ENCODE measurements at places on chromosomes 7 and 10.

DNA sequence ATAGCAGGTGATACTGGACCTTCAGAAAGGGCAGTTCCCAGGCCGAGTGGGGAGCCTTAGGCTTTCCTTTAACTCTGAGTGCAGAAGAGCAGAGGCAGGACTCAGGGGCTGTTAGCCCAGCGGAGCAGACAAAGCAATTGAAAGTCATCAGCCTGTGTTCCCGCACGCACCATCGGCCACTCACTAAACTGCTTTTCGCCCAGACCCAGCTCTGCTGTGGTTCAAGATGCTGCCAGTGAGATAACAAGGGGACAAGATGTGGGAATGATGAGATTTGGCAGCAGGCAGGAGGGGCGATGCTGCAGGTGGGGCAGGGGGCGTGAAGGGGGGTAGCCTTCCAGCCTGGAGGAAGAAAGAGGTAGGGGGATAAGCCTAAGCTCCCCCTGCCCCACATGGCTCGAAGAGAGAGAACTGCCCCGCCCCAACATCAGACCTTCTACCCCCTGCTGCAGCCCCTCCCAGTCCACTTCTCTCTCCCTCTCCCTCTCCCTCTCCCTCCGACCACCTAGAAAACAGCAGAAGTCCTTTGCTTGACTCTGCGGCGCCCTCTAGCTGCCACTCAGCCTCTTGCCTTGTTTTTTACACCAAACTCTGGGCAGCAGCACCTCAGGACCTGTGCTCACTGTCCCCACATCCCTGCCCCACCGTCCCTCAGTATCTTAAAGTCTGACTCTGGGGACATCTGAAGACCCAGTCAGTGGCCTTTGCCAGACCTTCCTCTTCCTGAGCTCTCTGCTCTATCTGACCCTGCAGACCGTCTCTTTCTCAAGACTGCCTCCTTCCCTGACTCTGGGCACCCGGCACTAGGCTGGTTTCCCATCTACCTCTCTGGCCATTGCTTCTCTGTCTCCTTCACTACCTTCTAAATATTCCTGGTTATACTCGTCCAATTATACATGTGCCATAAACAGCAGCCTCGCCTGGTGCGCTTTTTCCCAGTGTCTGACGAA is 110.5 kb downstream of the C10orf105 start:
- peak; percentile 68 for DNase-seq

DNA sequence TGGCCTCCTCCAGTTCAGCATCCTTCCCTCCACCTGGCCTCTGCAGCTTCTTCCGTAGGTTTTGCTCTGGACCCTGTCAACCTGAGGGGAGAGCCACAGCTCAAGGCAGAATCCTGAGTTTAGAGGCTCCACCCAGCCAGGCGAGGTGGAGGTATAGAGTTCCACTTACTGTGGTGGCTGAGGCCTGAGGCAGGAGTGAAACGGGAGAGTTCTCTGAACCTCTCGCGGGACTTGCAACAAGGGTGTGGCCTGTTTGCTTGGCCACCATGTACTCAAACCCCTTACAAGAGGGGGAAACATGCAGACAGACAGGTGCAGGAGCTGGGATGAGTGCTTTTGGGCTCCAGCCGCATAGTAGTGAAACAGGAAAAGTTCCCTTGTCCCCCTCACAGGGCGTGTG is 154.0 kb upstream of the C7orf33 start:
- no peak for DNase-seq

DNA sequence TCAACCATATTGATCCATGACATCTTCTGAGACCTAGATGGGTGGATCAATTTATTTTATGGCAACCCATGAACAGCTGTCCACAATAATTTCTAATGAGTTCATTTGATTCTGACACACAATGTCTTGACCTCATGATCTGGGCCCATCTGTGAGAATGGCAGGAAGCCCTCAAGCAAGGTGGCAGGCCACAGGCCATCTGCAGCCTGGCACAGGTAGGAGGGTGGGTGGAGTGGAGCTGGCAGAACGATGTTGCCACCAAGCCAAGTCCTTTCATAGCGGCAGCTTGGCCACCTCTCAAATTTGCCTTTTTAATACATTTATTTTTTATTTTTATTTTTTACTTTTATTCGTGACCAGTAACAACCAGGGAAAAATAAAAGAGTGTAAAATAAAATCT is 1181.6 kb upstream of the SORCS1 start:
- DNase-seq = no peak

GRCh38 chr7:20310301-20310700 is 20.4 kb upstream of the ITGB8 start:
- DNase-seq = no peak

GRCh38 chr10:9875353-9875752 is 1142.3 kb upstream of the CELF2 start:
- DNase-seq = no peak

- DNase-seq = no peak
Measured at GRCh38 chr7:143980746-143981510, 19.2 kb upstream of the OR6B1 start.

- peak; percentile 75 for DNase-seq
Measured at GRCh38 chr10:101655570-101655969, 39.4 kb downstream of the FBXW4 start.

GRCh38 chr10:21069278-21069677 is 172.2 kb upstream of the NEBL start:
- no peak for DNase-seq

- no peak for DNase-seq
Measured at GRCh38 chr10:58019863-58020537, 247.7 kb downstream of the IPMK start.

- no peak for DNase-seq
Measured at GRCh38 chr10:13396369-13396768, 48.3 kb upstream of the SEPHS1 start.

GRCh38 chr7:85010306-85010705 is 176.6 kb downstream of the SEMA3D start:
- no peak for DNase-seq

- DNase-seq = no peak
Measured at GRCh38 chr7:101617451-101618206, 11.5 kb downstream of the MYL10 start.

DNA sequence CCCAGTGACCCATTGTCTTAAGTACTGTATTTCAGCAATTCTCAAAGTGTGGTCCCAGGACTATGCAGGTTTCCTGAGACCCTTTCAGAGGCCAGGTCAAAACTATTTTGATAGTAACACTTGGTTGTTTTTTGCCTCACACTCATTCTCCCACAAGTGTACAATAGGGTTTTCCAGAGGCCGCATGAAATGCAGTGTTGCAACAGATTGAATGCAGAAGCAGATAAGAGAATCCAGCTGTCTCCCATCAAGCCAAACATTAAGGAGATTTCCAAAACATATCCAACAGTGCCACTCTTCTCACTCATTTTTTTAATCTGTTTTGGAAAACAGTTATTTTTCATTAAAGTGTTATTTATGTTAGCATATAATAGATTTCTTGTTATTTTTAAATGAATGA is 20.0 kb downstream of the VKORC1L1 start:
- DNase-seq = no peak

DNA sequence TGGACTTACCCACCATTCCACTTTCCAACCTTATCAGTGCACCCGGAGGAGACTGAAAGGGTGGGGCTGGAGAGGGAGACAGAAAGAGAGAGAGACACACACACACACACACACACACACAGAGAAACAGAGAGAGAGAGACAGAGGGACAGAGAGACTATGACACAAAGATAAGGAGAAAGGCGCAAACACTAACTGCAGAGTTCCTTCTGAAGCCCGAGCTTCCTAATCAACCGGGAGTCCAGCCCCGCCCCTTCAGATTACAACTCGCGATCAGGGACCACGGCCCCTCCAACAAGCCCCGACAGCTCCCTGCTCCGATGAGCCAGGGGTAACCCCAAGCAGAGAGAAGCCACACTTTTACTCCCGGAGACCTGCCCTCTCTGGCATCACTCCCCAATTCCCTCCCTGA is 499 bp downstream of the GAL3ST4 start:
- peak; percentile 20 for DNase-seq

GRCh38 chr7:146889806-146890555 is 773.4 kb downstream of the CNTNAP2 start:
- DNase-seq = no peak

DNA sequence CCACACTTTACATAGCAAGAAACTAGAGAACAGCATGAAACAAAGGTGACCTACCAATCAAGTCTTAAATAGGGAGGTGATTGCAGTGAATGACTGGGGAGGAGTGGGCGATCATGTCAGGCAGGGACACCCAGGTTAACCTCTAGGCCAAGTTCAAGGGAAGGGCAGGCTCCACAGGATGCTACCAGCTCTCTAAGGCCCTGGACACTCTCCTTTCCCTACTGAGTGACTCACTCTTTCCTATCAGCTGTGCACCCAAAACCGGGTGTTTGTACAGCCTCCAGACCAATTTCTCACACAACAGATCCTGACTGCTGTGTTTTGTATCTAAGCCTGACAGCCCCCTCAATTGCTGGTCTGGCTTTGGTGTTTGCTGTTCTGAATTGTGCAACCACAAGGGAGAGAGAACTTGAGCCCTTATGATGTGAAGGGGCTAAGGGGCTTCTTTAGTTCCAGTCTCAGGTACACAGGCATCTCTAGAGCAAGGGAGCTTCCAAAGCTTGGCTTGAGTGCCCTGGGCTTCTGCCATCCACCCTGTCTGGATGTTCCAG is 107.8 kb downstream of the TBXAS1 start:
- DNase-seq = peak; percentile 76

DNA sequence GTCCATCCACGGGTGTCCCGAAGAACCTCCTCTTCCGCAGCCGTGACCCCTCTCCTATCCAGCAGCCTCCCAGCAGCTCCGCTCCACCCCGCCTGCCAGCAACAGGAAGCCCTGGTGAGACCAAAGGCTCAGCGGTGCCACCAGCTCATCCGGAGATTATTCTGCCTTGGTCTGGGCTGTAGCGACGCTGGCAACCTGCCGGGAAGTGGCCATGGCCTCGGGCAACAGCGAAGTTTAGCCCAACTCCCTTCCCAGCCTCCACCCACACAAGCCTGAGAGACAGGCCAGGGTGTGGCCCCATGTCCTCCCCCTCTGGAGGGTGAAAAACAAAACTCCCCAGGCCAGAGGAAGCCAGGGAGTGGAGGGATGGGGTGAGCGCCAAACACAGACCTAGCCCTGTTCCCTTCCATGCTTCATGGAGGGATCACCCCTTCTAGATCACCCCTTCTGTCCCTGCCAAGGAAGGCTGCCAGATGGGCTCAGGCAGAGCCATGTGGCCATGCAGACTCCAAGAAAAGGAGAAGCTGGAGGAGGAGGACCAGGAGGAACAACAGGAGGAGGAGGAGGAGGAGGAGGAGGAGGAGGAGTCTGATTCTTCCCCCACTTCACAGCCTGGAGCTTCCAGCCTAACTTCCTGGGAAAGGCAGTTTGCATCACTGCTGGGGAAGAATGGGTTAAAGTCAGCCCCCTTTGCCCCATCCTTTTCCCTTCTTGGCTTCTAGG is 918 bp downstream of the CALHM2 start:
- DNase-seq = peak; percentile 85

DNA sequence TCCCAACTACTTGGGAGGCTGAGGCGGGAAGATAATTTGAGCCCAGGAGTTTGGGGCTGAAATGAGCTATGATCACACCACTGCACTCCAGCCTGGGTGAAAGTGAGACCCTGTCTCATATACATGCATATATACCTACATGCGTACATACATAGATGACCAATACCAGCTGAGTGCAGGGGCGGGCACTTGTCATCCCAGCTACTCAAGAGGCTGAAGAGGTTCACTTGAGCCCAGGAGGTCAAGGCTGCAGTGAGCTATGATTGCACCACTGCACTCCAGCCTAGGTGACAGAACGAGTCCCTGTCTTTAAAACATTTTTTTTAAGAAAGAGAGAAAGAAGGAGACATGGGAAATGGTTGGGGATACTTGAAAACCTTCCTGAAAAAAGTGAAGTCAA is 17.4 kb upstream of the PROSER2 start:
- no peak for DNase-seq

GRCh38 chr10:49484486-49485235 is 54.3 kb downstream of the ERCC6 start:
- DNase-seq = no peak

DNA sequence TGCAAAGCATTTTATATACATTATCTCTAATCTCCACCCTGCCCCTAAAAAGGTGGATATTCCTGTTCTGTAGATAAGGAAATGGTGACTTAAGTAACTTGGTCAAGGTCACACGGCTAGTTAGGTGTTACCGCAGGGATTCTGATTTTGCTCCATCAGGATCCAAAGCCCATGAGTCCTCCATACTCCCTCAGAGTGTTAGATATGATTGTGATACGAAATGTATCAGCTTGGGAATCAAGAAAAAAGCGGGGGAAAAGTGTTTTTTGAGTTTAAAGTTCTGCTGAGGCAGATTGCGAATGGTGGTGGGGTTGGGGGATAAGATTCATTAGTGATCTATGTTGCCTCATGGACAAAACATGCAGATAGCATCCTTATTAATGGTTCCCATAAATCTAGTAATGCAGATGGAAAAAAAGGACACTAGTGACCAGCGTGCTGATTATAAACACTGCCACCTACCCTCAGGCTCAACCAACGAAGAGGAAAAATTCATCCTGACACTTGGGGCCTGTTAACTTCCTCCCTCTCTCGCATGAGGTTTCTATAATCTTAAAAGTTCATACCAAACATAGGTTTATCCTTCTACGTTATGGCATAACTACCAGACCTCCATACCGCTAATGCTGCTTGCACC is 2.3 kb downstream of the ICA1 start:
- DNase-seq = no peak

- no peak for DNase-seq
Measured at GRCh38 chr7:25617214-25617613, 388.9 kb upstream of the NPVF start.

DNA sequence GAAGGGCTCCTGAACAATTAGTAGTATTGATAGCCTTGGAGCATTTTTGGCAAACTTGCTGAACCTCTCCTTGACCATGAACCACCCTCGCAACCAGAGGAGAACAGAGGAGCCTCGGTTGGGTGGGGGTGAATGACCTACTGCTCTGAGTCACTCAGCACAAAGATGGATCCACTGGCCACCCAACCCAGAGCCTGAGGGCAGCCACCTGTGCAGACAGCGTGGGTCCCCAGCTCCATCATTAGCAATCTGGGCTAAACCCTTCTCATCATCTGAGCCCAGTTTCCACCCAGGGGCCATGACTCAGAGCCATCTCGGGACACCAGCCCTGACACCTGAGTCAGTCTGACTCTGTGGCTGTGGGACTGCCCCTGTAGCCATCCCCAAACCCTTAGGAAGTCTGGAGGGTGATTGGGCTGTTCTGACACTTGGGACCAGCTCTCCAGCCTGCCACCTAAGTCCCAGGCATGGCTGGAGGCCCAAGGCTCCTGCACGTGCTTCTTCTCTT is 171.8 kb upstream of the GPR26 start:
- no peak for DNase-seq

DNA sequence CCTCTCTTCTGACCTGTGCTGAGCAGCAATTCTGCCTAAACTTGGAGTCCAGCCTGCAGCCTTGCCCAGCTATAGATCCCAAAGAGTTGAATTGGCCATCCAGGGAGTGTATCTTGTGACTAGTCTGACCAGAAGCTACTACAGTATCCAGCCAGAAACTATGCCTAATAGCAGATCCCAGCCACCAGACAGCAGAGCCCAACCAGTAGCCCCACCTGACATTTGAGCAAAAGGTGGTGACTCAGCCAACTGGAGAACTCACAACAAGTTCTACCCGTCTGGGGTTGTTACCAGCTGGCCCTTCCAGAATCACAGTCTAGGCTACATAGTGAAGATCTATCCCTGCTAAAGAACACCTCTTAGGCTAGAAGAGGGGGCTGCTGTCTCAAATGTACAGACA is 315.0 kb downstream of the CRPPA start:
- no peak for DNase-seq

GRCh38 chr7:143451122-143451521 is 7.9 kb downstream of the TAS2R60 start:
- DNase-seq = no peak
